ENCODE measurements at places on chromosomes 7 and 10. TPM values are rescaled to one million over a fixed set of nuclear protein-coding genes. Genes with fewer than 3 reads are reported as not detected.

The PPP1R17 gene
- total RNA-seq, result not detected

The SLC16A12 gene
- not detected for total RNA-seq

The HIF1AN gene
- 40.6 TPM for total RNA-seq

The MYO1G gene
- 436 TPM for total RNA-seq

The SMKR1 gene
- 1.5 TPM for total RNA-seq

The CAMK1D gene
- total RNA-seq, result 17.9 TPM

The FFAR4 gene
- not detected for total RNA-seq

The IFIT2 gene
- 27.7 TPM for total RNA-seq

The MBLAC1 gene
- total RNA-seq, result 2.3 TPM

The SCART1 gene
- 6.2 TPM for total RNA-seq

The TEX36 gene
- not detected for total RNA-seq

The ZC3HAV1L gene
- 11.8 TPM for total RNA-seq

The TMEM273 gene
- total RNA-seq, result 108 TPM

The GSAP gene
- 1.9 TPM for total RNA-seq

The GHRHR gene
- not detected for total RNA-seq

The PON3 gene
- not detected for total RNA-seq

The TAC1 gene
- total RNA-seq, result not detected

The SH3PXD2A gene
- total RNA-seq, result 10.0 TPM

The RELN gene
- not detected for total RNA-seq

The SEC61A2 gene
- total RNA-seq, result 14.6 TPM

The DNAJC12 gene
- 8.8 TPM for total RNA-seq

The CELF2 gene
- 109 TPM for total RNA-seq

The CNTNAP2 gene
- total RNA-seq, result not detected

The HOXA3 gene
- not detected for total RNA-seq

The UNCX gene
- not detected for total RNA-seq

The CDC14C gene
- not detected for total RNA-seq

The AQP1 gene
- 0.36 TPM for total RNA-seq

The EPDR1 gene
- total RNA-seq, result 0.51 TPM

The ZNF467 gene
- 0.41 TPM for total RNA-seq

The ARHGEF5 gene
- total RNA-seq, result 17.0 TPM

The ETV1 gene
- total RNA-seq, result 0.31 TPM

The BLNK gene
- total RNA-seq, result not detected

The TMEM176A gene
- not detected for total RNA-seq

The LIPF gene
- not detected for total RNA-seq

The ACSM6 gene
- not detected for total RNA-seq

The GPR146 gene
- 2.1 TPM for total RNA-seq

The DYDC1 gene
- total RNA-seq, result not detected

The PLPP4 gene
- not detected for total RNA-seq

The RASA4B gene
- total RNA-seq, result 10.2 TPM

The MYO3A gene
- not detected for total RNA-seq

The PRPS1L1 gene
- total RNA-seq, result not detected

The EVX1 gene
- total RNA-seq, result not detected

The NPFFR1 gene
- not detected for total RNA-seq
